Inflammatory macrophage treated with lipopolysaccharide for 4 hours (primary cell): ENCODE measurements at places on chromosomes 2 and 18.
A peak's percentile ranks its signal among the peaks of the same experiment; 100 is the strongest.

- DNase-seq = no peak
These were observed 141.2 kb upstream of the ST6GAL2 start for GRCh38 chr2:107027205-107027604.

DNA sequence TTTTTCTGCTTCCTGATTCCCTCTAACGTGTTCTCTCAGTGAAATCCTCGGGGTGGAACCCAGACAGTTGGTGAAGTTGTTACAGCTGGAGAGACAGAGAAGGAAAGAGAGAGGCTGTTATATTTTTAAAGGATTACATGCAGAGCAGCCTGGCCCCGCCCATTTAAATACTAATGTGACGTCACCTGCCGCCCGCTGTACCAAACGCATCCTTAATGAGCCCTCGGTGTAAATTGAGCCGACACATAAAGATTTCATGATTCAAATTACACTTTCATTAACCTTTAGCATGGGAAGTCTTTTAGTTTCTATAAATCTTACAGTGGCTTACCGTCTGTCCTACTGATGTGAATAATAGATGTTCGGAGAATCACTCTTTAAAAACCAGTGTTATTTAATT lies 164.0 kb upstream of the SIX3 start:
- no peak for DNase-seq

- DNase-seq = no peak
These were observed 459.8 kb upstream of the SLC14A2 start for GRCh38 chr18:45155526-45155925.

DNA sequence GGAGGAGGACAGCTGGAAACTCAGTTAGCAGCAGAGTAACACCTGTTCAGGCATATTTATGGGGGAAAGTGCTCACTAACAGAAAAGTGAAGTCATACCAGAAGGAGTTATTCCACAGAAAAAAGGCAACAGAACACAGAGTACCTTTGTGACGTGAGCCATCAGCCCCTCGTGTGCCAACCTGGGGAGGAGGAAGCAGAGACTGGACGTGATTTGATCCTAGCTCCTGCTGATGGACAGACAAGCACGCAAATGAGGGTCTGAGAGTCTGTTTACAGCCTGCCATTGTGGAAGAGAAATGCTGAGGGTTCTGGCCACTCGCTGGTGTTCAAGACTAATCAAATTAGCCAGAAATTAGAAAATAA lies 120.7 kb downstream of the ZNF521 start:
- no peak for DNase-seq

DNA sequence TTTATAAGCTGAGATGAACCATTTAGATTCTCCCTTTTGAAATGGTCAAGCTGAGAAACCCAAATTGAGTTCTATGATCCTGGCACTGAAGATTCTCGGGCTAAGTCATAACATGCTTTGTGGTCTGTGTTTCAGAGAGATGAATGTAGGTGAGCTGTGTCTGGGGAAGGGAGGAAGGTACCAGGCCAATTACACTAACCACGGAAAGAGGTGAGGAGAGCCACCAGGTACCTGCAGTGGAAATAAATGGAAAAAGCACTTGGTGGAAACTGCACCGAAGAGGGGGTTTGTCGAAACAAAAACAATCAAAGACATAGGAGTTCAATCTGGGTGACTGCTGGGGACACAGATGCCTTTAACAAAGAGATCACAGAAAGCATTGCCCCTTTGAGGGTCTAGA lies 963 bp upstream of the MRPL44 start:
- DNase-seq = no peak

DNA sequence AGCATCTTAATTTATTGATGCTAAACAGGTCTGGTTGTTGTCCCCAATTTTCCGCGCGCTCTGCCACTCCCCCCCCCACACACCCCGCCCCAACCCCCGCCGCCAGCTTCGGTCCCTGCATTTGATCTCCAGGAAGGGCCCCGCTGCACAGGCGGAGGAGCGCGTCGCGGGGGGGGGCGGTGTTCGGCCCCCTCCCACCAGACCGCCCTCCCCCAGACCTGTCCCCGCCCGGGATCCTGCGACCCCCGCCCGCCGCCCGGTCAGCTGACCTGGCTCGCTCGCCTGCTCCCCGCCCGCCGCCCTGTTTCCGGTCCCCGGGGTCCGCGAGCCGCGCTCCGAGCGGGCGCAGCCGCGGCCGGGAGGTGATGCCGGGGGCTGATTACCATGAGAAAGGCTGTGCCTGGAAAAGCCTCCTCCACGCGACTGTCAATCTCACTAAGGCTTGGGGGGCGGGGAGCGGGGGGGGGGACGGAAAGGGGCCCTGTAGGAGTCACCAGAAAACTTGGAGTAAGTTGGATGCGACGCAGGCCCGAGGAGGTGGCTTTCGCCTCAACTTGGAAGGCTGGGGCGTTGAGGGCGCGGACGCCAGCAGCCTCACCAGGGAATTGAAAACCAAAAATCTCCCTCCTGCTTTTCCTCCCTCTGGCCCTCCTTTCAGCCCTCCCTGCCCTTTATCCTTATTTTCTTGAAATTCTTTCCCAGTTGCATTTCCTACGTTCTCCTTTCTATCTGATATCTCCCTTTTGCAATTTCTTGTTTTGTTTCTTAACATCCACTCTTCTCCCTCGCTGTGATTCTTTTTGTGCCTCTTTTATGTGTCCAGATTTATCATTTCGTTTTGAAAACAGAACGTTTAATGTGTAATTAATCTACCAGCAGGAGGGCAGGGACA lies 4.4 kb upstream of the ZEB2 start:
- no peak for DNase-seq

DNA sequence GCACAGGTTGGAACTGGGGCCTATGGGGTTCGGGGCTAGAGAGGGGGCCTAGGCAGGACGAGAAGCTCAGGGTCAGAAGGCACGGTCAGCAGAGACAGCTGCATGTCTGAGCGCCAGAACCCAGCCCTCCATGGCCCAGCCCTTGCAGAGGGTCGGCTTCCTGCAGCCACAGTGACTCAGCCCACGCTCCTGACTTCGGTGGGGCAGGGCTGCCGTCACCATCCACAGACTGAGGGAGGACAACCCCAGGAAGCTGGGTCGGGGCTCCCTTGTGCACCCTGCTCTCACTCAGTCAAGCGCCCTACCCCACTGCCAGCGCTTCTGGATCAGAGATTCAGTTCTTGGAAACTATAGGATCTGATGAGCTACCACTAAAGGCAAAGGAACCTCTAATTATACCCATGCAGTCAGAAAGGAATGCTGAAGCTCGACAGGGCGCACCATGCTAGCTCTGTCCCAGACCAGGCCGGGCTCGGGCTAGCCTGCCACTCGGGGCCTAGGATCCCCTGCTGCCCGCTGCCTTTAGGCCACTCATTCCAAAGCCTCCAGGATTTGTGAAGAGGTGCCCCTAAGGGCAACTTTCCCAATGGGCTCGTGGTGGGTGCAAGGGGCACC lies 3.0 kb downstream of the ACTR1B start:
- no peak for DNase-seq

GRCh38 chr2:149743842-149744448 lies 156.4 kb upstream of the MMADHC start:
- DNase-seq = no peak

GRCh38 chr2:15939556-15939853 lies 845 bp upstream of the MYCN start:
- peak; percentile 54 for DNase-seq

DNA sequence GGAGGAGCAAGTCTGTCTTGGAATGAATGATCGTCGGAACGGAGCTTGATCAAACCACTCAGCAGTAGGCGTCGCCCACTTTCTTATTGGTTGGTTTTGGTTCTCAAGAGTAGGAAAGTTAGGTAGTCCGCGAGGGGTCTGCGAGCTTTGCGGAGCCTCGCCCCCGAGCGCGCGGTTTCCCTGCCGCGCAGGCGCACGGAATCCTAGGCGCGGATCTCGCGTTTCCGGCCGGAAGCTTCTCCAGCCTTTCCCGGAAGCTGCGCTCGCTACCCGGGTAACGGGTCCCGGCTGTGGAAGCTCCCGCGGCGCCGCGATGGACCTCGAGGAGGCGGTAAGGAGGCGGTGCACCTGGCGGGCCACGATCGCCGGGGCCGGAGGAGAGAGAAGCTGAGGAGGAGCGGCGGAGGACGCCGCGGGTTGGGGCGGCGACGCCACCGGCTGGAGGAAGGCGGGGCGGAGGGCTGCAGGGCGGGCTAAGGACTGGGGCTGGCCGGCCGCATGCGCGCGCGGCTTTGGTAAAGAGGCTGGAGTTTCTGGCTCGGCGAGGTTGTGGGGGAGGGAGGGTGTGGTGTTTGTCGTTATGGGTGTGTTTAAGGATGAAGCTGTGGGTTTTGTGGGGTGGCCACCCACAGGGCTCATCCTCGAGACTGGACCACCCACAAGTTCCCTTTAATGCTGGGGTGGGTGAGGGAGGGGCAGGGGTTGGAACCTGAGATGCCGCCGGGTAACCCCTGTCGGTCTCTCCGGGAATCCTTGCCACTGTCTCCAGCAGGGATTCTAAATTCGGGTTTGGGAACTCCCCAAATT lies at the start of gene TAF1B:
Gene TAF1B (plus strand): TSS at position 246 of the 807 bp plus-strand sequence. CDS start 68 bp downstream, at position 314.
- peak; percentile 87 for DNase-seq

GRCh38 chr2:23078784-23079434 lies 306.1 kb upstream of the KLHL29 start:
- no peak for DNase-seq

DNA sequence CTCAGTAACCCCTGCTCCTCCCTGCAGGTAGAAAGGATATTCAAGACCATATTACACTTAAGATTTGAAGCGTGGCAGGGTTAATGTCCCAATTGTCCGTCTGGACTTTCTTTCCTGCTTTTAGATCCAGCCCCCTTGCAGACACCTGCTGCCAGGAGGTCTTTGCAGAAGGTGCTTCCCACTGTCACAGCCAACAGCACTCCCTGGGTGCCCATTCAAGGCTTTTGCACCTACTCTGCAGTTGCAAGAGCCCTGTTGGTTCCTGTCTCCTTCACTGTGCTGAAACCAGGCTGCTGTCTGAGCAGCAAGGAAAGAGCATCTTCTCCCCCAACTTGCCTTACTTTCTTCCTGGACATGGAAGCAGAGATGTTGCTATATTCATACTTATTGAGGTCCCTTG lies 1043.0 kb upstream of the POU3F3 start:
- no peak for DNase-seq

- no peak for DNase-seq
These were observed 141.1 kb downstream of the CSRNP3 start for GRCh38 chr2:165610591-165611029.

DNA sequence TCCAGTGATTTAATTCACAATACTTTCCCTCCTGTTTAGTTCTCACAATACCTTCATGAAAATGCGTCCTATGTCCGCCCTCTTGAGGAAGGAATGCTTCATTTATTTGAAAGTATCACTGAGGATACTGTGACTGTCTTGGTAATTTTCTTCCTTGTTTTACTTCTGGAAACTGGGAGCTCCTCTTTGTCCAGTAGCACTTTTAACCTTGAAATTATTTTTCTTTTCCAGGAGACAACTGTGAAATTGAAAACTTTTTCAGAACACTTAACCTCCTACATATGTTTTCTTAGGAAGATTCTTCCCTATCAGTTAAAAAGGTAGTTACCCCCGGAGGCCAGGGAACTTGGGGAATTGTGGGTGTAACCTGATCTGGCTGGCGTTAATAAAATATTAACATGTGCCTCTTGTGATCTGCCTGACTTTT lies 58.9 kb upstream of the STON1 start:
- no peak for DNase-seq

DNA sequence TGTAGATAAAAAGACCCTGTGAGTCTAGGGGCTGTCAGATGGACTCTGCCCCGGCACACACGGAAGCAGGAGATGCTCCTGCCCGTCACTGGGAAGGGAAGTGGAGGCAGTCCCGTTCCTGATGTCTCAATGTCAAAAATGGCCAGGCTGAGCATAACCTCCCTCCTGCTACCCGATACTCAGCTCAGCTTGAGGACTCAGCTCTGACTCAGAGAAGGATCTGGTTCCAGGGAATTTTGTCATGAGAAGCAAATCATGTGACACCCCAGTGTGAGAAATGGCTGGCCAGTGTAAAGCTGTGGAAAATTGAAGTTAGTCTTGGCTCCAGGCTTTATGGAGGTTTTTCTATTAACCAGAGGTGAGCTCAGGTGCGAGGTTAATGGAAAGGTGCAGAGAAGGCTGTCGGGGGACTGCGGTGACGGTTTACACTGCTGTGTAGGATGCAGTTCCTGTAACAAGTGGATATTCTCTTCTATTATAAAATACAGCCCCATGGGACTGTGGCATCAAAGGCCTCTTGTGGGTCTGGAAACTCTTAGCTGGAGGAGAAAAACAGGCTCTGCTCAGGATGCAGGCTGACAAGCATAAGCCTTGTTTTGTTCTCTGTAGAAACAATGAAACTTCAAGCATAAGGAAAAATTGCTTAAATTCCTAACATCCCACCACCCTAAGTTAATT lies 24.7 kb upstream of the AGAP1 start:
- no peak for DNase-seq

DNA sequence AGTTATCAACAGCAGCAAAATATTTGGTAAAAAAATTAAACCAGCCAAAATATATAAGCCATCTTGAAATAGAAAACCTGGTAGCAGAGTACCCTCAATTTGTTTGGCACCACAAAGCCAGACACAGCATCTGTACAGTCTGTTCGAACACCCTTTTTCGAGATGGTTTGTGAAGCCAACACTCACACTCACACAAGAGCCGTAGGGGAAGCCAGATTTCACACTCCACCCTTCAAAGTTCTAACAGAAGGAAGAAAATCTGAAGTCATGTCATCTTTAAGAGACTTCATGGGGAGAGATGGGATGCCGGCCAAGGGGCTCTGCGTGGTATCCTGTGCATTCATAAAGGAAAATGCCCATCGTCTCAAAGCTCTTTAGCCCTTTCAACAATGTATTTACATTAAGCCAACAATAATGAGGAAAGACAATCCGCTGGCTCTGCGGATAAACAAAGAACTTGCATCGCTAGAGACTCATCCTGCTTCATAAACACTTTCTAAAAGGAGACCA lies 451.5 kb upstream of the CHST9 start:
- no peak for DNase-seq
